ENCODE measurements at places on chromosomes 3 and 15.

DNA sequence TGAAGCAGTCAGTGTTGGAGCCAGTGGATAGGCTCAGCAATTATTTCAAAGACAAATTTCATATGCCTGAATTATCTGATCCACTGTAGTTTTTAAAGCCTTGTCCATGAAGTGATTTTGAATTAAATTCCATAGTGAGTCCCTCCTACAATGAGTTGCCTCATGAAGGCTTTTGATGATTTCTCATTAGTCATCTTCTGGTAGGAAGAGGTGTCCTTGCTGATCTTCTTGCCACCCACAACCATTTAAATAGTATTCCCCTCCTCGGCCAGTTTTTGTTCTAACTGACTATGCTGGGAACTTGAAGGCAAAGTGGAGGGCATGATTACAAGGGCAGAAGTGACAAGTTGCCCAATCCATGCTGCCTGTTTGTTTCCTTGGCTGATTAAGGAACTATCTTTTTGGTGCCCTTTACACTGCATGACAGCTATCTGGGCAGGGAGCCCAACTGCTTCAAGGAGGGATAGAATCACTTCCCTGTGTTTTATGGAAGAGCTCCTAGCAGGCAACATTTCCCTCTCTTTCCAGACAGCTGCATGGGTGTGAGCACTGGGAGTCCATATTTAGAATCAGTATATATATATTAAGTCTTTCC is 617.5 kb downstream of the ZPLD1 start:
- DNase-seq, result no peak

- no peak for DNase-seq
These were observed 110.9 kb downstream of the IQSEC1 start for GRCh38 chr3:12962292-12962691.

GRCh38 chr3:136624894-136625815 is 127.0 kb downstream of the STAG1 start:
- DNase-seq, result no peak

DNA sequence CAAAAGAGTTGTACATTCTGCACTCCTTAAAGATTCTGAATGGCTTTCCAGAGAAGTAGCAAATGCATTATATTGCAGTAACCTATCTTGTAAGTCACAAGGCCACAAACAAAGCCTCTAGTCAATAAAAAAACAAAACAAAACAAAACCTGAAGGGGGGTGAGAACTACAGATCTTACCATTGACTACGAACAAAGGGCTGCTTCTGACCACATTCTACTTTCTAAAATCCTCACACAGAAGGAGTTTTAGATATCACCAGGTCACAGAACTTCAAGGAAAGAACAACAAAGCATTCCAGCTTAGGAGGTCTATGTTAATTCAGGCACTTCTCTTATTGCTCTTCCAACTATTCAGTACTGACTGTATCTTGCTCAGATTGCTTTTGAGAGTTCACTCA is 343.0 kb downstream of the ZBTB20 start:
- DNase-seq, result no peak

DNA sequence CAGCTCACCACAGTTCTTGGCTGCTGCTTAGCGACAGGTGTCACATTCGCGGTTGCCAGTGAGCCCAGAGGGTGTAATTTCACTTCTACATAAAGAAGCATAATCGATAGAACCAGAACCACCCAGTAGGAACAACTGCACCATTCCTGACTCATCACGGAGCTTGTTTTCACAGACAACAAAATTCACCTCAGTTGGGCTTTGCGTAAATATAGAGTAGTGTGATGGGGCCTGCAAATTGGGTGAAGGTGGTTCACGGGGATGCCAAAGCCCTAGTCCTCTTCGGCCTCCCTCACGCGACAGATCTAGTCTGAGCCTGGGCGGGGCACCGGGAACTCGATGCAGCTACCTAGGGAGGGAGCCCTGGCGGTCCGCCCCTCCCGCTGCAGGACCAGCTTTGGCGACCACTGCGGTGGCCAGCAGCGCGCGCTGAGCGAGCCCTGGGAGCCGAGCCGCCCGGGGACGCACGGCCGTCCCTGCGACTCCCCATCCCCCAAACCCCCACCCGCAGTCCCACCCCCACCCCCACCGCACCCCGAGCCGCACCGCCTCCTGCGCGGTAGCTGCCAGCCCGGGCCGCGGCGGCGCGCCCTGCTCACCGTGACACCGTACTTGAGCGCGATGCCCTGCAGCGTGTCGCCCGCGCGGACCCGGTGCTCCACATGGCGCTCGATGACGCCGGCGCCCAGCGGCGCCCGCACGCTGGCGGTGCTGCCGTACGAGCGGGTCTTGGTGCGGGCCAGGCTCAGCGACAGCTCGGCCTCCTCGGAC is 519 bp downstream of the LYSMD2 start:
- peak; percentile 43 for DNase-seq

- DNase-seq, result no peak
These were observed 1.8 kb downstream of the MUC4 start for GRCh38 chr3:195809796-195810454.

GRCh38 chr3:112670824-112671223 is 29.9 kb upstream of the CCDC80 start:
- no peak for DNase-seq

DNA sequence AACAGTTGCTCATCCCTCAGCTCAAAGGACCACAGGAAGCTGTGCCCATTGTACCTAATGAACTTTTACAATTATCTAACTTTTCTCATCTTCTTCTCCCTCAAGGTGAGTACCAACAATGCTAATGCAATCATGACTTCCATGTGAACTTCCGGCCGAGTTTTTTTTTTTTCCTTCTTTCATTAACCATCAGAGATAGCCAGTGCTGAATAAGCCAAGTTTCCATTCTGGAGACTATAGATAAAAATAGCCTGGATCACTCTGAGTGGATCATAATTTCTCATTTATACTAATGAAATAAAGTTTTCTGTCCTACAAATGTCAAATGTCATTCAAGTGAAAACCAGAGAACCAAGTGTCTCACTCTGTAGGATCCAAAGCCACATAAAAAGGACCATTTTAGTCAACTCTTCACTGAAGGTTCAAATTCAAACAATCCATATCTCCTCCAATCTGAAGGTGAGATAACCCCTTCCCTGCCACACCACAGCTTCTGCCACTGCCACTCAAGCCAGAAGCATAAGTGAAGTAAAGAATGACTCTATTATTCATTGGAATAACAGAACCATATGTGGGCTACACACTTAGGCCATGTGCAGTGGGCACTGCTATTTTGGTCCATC is 5.5 kb downstream of the SUMF1 start:
- DNase-seq, result no peak

DNA sequence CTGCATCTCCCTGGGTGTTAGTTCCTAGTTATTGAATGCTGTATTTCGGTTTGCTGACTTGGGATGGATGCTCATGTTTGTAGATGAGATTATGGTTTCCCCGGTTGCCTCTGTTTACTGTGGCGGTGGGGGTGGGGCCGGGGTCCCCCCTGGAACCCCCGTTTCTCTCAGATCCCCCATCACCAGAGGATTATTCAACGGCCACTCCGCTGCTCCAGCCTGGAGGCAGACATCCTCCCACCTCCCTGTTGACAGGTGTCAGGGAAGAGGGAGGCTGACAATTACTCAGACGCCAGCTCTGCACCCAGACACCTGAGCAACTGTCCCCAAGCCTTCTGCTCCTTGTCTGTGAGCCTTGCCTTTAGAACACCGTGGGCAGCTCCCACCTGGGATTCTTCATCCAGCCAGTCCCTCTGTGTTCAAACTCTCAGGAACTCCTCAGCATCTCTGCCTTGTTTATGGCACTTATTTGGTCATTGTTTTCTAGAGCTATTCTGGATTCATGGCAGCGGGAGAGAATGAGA is 95.9 kb upstream of the PRR20G start:
- DNase-seq, result no peak

GRCh38 chr15:31317421-31318327 is 9.0 kb upstream of the KLF13 start:
- no peak for DNase-seq

GRCh38 chr15:70722266-70723121 is 40.9 kb downstream of the UACA start:
- peak; percentile 45 for DNase-seq
